ENCODE measurements at places on chromosomes 5 and 9.

DNA sequence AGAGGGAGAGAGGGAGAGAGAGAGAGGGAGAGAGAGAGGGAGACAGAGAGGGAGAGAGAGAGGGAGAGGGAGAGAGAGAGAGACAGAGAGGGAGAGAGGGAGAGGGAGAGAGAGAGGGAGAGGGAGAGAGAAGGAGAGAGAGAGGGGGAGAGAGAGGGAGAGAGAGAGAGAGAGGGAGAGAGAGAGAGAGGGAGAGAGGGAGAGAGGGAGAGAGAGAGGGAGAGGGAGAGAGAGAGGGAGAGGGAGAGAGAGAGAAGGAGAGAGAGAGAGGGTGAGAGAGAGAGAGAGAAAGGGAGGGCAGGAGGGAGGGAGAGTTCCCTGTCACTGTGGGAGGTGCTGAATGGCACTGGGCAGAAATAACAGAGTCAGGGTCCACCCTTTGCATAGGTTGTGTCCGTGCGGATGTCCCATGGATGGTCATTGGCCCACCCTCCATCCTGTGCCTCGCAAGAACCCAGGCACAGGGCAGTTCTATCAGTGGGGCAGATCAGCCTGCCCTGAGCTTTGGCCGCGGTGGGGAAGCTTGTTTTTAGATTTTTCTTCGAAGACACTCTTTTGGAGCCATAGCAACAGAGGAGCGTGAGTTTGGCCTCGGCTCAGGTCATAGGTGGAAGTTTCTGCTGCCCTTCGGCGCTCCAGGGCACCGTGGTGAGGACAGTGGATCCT is 30.1 kb downstream of the ADAMTSL2 start:
- DNase-seq: no peak

DNA sequence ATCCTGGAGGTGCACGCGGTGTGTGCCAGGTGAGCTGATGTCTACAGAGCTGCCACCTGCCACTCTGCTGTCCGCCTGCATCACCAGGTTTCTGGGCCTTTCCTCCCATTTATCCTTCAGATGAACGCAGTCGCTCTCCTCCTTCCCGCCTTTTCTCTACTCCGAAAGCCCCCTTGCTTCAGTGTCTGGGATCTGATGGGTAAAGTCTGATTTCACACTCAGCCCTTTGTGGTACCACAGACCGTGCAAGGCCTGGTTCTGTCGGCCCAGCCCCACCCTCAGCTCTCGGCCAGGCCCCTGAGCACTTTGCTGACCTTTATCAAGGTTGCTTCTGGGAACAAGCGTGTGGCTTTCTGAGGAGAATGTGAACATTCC is 32.5 kb downstream of the GLT6D1 start:
- DNase-seq: no peak

- DNase-seq: no peak
Observed at GRCh38 chr5:116614603-116614920, 39.9 kb upstream of the SEMA6A start.

DNA sequence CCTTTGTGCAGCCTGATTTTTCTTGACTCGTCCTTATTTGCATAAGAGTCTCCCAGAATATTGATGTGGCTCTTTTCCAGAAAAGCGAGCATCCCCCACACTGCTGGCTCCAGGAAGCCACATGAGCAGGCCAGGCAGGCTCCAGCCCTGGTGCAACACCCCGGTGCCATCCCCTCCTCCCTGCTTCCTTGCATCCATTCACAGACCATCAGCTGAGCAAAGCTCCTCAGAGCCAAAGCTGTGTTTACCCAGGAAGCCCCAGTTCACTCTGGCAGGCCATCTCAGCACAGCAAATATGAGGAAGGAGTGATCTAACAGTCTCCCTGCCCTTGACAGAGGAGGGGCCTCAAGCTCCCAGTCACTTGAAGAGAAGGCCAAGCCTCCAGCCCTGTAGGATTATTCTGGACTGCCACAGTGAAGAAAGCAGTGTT is 34.4 kb downstream of the INSYN2B start:
- peak; percentile 65 for DNase-seq

- DNase-seq: no peak
Observed at GRCh38 chr5:108415726-108416125, 33.8 kb upstream of the FBXL17 start.

GRCh38 chr5:88672644-88673252 is 210.2 kb downstream of the MEF2C start:
- no peak for DNase-seq

DNA sequence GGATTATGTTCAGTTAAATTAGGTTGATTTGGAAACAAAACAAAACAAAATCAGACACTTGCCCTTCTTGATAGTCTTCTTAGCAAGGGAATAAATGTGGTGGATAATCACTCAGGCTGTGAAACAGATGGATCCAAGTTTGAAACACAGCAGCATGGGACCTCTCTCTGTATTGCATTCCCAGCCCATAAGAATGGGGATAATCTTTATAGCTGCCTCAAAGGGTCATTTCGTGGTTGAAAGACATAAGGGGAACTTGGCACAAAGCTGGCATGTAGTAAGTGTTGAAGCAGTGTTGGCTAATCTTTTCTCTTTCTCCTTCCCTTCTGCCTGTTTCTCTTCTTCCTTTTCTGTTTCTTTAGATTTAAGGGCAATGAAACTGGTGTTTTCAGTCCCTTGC is 333.9 kb upstream of the TLE4 start:
- no peak for DNase-seq

DNA sequence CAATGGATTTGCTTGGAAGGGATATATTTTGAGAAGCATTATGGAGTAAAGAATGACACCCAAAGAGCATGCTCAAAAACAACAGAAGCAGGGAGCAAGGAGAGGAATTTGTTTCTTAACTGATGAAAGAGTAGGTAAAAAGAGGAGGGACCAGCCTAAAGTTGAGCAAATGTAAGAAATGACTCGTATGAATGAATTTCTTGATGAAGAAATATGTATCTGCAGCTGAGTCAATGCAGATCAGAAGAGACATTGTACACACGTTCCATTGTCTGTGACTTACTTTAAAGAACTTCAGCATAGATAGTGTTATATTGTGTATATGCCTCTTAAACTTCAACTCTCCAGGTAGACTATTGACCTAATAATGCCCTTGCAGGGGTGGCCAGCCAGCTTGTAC is 112.7 kb upstream of the NREP start:
- DNase-seq: no peak

- no peak for DNase-seq
Observed at GRCh38 chr9:26694381-26695297, 198.0 kb downstream of the CAAP1 start.

DNA sequence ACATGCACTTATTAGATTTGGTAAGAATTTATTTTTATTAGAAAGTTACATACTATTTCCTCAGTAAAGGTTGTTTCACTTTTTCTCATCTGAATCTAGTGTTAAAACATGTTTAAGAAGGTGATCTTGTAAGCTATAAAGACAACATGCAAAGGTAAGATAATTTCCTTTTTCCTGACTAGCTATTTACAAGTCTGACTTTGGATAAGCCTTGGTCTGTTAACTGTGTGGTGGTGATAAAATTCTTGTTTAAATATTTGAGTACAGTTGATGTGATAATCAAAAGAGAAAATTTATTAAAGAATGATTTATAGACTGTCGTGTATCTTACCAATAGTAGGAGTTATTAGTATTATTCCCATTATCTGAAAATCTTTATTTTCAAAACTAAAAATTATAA is 36.9 kb upstream of the GPR21 start:
- no peak for DNase-seq

DNA sequence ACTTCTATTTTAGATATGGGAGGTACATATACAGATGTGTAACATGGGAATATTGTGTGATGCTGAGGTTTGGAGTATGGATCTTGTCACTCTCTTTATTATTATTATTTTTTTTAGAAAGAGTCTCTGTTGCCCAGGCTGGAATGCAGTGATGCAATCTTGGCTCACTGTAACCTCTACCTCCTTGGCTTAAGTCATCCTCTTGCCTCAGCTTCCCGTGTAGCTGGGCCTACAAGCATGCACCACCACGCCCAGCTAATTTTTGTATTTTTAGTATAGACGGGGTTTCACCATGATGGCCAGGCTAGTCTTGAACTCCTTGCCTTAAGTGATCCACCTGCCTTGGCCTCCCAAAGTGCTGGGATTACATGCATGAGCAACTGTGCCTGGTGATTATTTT is 138.4 kb upstream of the SLC28A3 start:
- no peak for DNase-seq

- DNase-seq: no peak
Observed at GRCh38 chr5:57948091-57948490, 465.5 kb upstream of the ACTBL2 start.

GRCh38 chr5:80182809-80183580 is 72.9 kb downstream of the SERINC5 start:
- DNase-seq: no peak

DNA sequence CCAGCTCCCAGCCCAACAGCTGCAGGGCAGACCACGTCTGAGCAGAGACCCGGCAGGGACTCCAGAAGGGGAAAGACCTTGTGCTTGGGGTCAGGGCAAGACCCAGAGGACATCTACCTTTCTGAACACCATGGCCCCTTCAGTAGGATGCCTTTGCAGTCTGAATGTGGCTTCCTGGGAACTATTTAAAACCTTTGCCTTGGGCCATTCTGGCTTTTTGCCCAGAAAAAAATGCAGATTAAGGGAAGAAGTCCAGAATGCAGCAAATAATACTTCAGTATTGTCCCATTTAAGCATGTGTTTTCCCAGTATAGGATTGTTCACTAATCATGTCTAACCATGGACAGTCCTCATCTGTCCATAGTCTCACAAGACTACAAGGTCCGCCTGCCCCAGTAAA is 67.5 kb upstream of the ERCC6L2 start:
- no peak for DNase-seq

GRCh38 chr5:93289942-93290341 is 291.1 kb downstream of the NR2F1-AS1 start:
- DNase-seq: no peak

GRCh38 chr5:157778121-157778805 is 34.8 kb downstream of the LSM11 start:
- no peak for DNase-seq

GRCh38 chr5:85646641-85647040 is 971.1 kb upstream of the COX7C start:
- no peak for DNase-seq

DNA sequence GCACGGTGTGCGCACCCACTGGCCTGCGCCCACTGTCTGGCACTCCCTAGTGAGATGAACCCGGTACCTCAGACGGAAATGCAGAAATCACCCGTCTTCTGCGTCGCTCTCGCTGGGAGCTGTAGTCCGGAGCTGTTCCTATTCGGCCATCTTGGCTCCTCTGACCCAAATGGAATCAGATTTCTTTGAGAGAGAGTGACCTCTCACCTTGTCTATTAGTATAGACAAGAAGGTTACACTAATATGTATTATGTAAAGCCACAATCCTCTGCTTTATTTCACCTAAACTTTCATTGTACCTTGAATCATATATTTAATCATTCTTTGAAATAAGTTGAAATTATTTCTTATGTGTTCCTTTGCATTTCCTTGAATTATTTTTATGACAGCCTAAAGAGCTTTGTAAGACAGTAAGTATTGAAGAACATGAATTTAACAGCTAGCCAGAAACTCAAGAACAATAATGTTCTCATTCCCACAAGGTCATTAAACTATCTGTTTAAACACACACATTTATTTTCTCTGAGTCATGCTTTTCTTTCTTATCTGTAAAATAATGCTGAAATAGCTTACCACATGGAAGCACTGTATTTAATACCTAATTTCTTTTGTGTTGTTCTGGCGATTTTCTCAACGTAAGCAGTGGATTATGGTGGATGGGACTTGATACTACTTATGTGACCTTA is 91.8 kb upstream of the DMRTA1 start:
- DNase-seq: no peak

DNA sequence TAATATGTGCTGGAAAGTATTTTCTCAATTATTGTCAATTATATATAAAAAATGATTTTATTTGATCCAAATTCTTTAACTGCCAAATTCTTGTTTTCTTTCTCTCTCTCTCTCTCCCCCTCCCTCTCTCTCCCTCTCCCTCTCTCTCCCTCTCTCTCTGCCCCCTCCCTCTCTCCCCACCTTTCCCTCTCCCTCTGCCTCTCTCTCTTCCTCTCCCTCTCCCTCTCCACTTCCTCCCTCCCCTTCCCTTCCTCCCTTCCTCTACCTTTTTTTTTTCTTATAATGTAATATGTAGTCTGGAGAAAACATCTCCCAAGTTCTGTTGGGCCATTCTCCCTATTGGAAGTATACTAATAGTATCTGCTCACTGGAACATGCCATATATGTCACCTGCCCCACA is 6.4 kb upstream of the RFX3 start:
- DNase-seq: no peak

DNA sequence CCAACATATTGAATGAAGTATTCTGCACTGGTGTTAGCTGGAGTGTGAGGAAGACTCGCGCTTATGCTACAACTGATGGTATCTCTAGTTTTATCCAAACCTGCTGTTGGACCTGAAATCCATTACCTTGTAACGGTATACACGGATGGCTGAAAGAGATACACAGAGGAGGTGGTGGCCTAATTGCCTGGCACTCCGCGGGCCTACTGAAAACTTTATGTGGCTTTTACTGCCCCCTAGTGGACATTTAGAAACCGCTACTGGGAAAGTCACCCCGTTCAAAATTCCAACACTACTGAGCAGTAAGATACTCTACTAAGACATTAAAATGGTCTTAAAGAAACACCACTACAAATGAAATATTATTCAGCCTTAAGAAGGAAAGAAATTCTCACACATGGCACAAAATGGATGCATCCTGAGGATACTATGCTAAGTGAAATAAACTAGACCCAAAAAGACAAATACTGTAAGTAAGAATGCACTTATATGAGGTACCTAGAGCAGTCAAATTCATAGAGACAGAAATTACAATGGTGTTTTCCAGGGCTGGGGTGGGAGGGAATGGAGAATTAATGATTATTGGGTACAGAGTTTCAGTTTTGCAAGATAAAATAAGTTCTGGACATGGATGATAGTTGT is 100.4 kb downstream of the TTLL11 start:
- DNase-seq: peak; percentile 80

DNA sequence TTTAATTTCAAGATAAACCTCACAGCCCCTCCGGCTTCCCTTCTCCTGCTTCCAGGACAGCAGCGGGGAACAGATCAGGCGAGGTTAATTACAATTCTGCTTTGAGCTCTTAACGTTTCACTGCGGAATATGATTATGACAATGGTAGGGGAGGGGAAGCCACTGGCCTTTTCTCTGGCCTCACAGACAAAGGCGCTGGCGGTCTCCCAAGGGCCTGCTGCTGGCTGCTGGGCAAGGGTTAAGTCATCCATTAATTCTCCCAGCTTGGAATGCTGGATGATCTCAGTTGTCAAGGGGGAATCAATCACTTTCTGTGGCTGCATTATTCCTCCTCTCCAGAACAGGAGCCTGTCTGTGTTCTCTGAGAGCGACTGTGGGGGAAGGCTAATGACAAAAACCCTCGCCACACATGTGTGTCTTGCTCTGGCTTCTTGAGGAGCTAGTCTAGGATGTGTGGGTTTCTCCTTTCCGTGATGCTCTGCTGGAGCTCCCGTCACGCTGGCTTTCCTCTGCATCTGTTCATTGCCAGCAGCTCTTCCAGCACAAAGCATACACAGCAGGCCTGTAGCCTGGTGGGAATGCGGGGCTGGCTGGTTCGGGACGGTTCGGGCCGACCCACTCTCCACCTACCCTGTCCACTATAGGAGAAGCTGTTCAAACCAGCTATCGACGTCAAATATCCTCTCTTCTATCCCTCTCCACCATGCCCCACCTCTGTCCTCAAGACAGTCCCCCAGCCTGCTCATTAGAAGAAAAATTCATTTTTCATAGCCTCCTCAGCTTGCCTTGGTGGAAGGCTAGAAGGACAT is 82.8 kb downstream of the DCP2 start:
- no peak for DNase-seq

All from suppressor macrophage treated with lipopolysaccharide for 1 hour (primary cell).